ENCODE measurements at places on chromosomes 5 and 9.
A peak's percentile ranks its signal among the peaks of the same experiment; 100 is the strongest.

GRCh38 chr5:171961117-171961516 lies 45.3 kb downstream of the FBXW11 start:
- no peak for DNase-seq

GRCh38 chr5:177473443-177474001 lies at the start of gene DBN1:
TSS of gene DBN1 (minus strand) at chr5:177473634. CDS start at chr5:177473521, 113 bp downstream.
- peak; percentile 95 for DNase-seq

DNA sequence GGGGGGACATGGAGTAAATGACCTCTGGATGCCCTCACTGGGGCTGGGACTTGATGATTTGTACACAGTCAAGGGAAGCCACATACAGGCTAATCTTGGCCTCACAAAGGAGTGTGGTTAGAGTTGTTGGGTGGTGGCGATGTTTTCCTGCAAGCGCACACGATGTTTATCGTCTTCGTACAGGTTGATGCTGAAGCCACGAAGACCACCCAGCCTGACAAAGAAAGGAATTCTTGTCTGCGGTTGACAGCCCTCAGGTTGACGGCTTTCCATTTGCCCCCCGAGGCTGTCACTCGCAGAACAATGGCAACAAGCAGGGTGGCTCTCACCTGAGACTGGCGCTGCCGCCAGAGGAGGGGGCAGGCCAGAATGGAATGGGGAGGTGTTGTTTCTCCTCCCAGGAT lies 14.1 kb upstream of the XPA start:
- DNase-seq, result no peak

- DNase-seq, result no peak
Measured at GRCh38 chr9:92359394-92359995, 33.7 kb downstream of the CENPP start.

GRCh38 chr9:133986061-133986460 lies 6.1 kb downstream of the VAV2 start:
- no peak for DNase-seq

- no peak for DNase-seq
Measured at GRCh38 chr9:113380869-113381378, 4.1 kb upstream of the HDHD3 start.

GRCh38 chr5:164357395-164358033 lies 852.1 kb downstream of the MAT2B start:
- DNase-seq, result no peak

GRCh38 chr9:31243386-31243785 lies 1141.1 kb upstream of the ACO1 start:
- DNase-seq, result no peak

DNA sequence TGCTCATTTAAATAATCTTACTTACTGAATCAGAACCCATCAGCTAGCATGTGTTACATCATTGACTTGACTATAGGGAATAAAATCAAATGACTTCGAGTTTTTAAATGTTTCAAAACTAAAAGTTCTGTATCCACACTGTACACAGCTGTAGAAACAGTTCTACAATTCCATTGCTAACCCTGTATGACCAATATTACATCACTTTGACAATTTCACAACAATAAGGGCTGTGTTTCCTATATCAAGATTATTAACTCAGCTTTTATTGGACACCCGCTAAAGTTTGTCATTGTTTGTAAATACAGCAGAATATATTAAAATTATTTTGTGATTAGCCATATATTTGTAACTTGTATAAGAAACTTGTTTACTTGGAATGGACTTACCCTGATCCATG lies 540.8 kb downstream of the PRELID2 start:
- no peak for DNase-seq

DNA sequence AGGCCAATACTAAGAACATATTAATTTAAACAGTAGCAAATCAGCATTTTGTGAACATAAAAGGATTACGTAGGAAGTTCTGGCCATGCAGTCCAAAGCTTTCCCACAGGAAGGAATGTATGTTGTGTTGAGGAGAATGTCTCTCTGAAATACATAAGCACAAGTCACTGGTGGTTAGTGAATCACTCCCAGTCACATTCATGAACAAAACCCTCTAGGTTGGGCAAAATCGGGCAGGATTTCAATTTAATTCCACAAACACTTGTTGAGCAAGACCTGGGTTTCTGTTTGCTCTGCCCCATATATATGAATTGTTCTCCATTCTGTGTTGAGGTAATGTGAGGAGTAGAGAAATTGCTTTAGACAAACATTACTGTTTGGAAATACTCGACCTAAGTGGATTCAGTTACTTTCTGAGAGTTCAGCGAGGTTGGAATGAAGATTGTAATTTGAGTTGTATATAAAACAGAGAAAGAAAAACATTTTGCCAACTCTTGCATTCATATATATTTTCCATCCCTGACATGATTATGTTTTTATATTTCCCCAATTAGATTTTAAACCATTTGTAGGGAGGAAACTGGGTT lies 127.6 kb upstream of the RPS23 start:
- no peak for DNase-seq

- no peak for DNase-seq
Measured at GRCh38 chr5:138459311-138459933, 5.9 kb upstream of the EGR1 start.

GRCh38 chr5:9473624-9474023 lies 72.3 kb downstream of the SEMA5A start:
- no peak for DNase-seq

GRCh38 chr9:2016408-2017330 lies 1.5 kb downstream of the SMARCA2 start:
- DNase-seq, result peak; percentile 36

GRCh38 chr5:171422902-171423663 lies 3.6 kb downstream of the FGF18 start:
- no peak for DNase-seq

DNA sequence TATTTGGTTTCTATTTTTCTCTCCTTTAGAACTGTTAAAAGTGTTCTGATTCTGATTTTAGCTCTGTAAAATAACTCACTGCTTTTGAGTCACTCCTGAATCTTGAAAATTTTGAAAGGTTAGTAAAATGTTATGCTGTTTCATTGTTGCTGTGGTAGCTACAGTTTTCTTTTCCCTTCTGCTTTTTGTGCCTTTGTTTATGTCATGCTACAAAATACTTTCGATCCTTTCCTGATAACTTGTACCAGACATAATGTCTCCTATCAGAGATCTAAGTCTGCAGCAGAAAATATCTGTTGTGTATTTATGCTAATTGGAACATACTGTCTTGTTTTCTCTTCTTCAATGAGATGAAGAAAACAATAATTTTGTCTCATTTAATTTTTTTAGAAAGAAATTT lies 26.9 kb upstream of the CEP120 start:
- DNase-seq, result no peak

- DNase-seq, result no peak
Measured at GRCh38 chr9:127305838-127306226, 41.3 kb downstream of the GARNL3 start.

GRCh38 chr9:117104206-117104605 lies 310.7 kb downstream of the ASTN2 start:
- no peak for DNase-seq

GRCh38 chr9:18404434-18405029 lies 69.4 kb upstream of the ADAMTSL1 start:
- no peak for DNase-seq

DNA sequence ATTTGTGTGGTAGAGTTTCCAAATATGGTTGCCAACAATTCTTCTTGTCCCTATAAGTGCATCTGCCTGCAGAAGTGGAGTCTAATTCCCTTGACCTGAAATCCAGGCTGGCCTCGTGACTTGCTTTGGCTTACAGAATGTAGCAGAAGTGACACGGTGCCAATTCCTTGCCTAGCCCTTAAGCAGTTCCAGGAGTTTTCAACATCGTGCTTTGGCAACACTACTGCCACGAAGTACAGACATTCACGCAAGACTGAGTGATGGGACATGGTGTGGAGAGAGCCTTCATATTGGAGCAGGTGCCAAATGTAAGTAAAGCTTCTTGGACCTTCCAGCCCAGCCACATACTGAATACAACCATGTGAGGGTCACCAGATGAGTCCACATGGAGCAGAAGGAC lies 92.9 kb upstream of the NEK6 start:
- no peak for DNase-seq

- DNase-seq, result no peak
Measured at GRCh38 chr9:127667127-127667844, 39.5 kb upstream of the CFAP157 start.

DNA sequence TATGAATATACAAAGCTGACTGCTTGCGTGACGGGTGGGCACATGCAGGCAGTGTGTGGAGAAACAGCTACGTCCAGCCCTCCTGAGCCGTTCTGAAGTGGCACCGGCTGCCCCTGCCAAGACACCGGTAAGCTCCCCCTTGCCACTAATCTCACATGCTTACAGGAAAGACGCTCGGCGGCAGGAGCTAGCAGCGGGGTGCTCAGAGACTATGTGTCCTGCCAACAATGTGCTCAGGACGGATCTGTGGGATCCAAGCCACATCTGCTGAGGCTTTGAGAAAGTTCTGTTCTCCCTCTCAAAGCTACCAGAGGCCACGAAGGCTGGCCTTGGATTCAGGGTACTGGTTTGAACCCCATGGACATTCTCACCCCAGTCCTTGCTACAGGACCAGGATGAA lies 157.2 kb upstream of the PHYKPL start:
- DNase-seq, result no peak

- DNase-seq, result no peak
Measured at GRCh38 chr9:80491086-80491696, 919.4 kb downstream of the TLE4 start.

DNA sequence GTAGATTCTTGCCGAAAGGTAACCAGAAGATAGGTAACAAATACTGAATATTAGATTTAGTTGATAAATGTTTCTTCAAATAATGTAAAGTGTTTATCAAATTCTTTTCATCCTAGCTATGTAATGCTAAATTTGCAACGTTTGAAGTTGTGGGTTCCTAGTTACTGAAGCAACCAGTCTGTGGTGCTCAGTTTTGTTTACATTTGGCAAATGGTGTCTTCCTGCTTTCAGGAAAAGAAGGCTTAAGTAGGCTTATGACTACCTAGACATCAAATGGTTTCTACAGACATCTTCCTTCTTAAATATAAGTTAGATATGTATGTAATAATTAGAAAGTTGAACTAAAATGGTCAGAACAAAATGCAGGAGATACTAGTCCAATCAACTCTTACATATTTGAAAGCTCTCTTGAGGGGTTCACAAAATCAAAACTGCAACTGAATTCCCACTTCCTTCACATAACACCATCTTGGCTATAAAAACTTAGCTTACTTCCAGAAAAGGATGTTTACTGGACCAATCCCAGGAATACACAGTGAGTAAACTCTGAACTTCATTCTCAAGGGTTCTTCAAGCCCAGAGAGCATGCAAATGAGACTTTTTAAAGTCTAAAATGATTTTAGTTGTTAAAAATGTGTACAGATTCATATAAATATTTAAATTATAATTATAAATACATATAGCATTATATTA lies 125.7 kb upstream of the ITGA1 start:
- DNase-seq, result no peak

Measured in GM12891 (cell line).